B cell (primary cell): ENCODE measurements at places on chromosomes 7 and 10. TPM values are rescaled to one million over a fixed set of nuclear protein-coding genes. Genes with fewer than 3 reads are reported as not detected.

GRCh38 chr7:16462431-16462889 lies 3.1 kb downstream of the SOSTDC1 start:
- no peak for DNase-seq
- H3K27ac ChIP-seq, result no peak overlapping the region
- H3K27me3 ChIP-seq, result no peaks in the 10 kb centered on the region
- H3K4me3 ChIP-seq, result no peak overlapping the region
- no peaks in the 10 kb centered on the region for H3K36me3 ChIP-seq
- no peaks in the 10 kb centered on the region for H3K4me1 ChIP-seq

DNA sequence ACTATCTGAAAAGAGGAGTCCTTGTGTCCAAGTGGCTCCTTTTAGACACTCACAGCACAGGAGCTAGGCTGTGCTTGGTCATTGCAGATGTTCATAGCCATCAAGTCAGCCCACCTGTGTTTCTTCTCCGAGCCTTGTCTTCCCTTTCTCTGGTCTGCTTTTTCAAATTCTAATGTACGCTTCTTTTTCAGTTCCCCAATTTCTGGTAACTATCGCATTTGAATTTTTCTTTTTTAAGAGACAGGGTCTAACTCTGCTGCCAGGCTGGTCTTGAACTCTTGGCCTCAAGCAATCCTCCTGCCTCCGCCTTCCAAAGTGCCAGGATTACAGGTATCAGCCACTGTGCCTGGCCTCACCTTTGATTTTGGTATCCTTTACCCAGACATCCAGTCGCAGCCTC lies 18.9 kb downstream of the APBB1IP start:
- peak overlapping the region; percentile 78 for H3K27ac ChIP-seq
- H3K4me1 ChIP-seq, result peaks cover 51% of the 10 kb centered on the region
- H3K27me3 ChIP-seq, result no peaks in the 10 kb centered on the region

DNA sequence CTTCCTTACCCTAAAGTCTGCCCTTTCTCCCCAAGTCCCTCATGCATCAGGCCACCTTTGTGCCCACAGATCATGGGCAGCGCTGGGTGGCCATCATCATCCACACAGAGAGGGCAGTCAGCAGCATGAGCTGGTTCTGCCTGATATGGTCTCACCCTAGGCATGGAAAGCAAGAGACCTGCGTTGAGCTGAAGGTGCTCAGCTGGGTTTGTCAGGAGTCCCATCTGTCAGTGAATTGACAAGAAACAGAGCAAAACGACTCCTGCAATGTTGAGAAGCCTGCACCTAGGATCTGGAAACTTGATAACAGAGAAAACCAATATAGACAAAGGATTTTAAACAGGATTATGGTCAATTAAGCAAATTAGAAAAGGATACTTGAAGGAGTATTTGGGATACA lies 242.7 kb upstream of the PRSS1 start:
- no peaks in the 10 kb centered on the region for H3K36me3 ChIP-seq
- no peak overlapping the region for H3K27ac ChIP-seq
- no peak for DNase-seq

- no peaks in the 10 kb centered on the region for H3K36me3 ChIP-seq
- no peak overlapping the region for H3K4me3 ChIP-seq
- H3K27me3 ChIP-seq, result no peaks in the 10 kb centered on the region
- no peak for DNase-seq
- H3K4me1 ChIP-seq, result no peaks in the 10 kb centered on the region
Observed at GRCh38 chr7:137040745-137041144, 172.3 kb downstream of the CHRM2 start.

GRCh38 chr10:14556285-14556956 lies 218.3 kb downstream of the FAM107B start:
- H3K36me3 ChIP-seq, result peaks cover 3% of the 10 kb centered on the region
- H3K4me3 ChIP-seq, result no peak overlapping the region
- peak; percentile 68 for DNase-seq
- peak overlapping the region; percentile 70 for H3K27ac ChIP-seq

The TNS3 gene
- 10.7 and 11.4 TPM in 2 replicates for polyA plus RNA-seq

The MKX gene
- polyA plus RNA-seq, result not detected in 2 replicates
